ENCODE measurements at places on chromosomes 7 and 10. TPM values are rescaled to one million over a fixed set of nuclear protein-coding genes. Genes with fewer than 3 reads are reported as not detected.

Gene UBTD1
- total RNA-seq = 10.0 TPM

Gene CLRN3
- not detected for total RNA-seq

Gene NME8
- total RNA-seq = not detected

Gene NPVF
- total RNA-seq = not detected

Gene SORCS3
- 4.3 TPM for total RNA-seq

Gene ITGB8
- total RNA-seq = 50.3 TPM

Gene ADAM12
- total RNA-seq = 0.14 TPM

Gene SPDYE2
- not detected for total RNA-seq

Gene SPDYE2B
- not detected for total RNA-seq

Gene CC2D2B
- total RNA-seq = 2.6 TPM

Gene FBXL13
- 2.6 TPM for total RNA-seq

Gene CCNY
- total RNA-seq = 54.0 TPM

Gene ACBD5
- total RNA-seq = 28.9 TPM

Gene ALDH18A1
- 55.1 TPM for total RNA-seq

Gene TMEM26
- 3.7 TPM for total RNA-seq

Gene CLDN4
- 216 TPM for total RNA-seq

Gene COL26A1
- 10.3 TPM for total RNA-seq

Gene ELN
- 34.7 TPM for total RNA-seq

Gene ABCB1
- 10.2 TPM for total RNA-seq

Gene SLC16A9
- 9.8 TPM for total RNA-seq

Gene CPA2
- not detected for total RNA-seq

Gene SFTPD
- total RNA-seq = 2.1 TPM

Gene HOXA1
- total RNA-seq = not detected

Gene LZTS2
- 108 TPM for total RNA-seq

Gene CFAP70
- 7.2 TPM for total RNA-seq

Gene PPP1R3C
- 20.5 TPM for total RNA-seq

Gene SYPL1
- 132 TPM for total RNA-seq

Gene SERPINE1
- total RNA-seq = 24.4 TPM

Gene TMEM236
- total RNA-seq = 0.45 TPM

Gene TCTN3
- total RNA-seq = 27.7 TPM

Gene OR6B1
- total RNA-seq = not detected

Gene INHBA
- 0.73 TPM for total RNA-seq

Gene OR2A1
- total RNA-seq = not detected

Gene METTL2B
- 16.2 TPM for total RNA-seq

Gene EPHB4
- total RNA-seq = 78.6 TPM

Gene FAM200A
- 11.2 TPM for total RNA-seq

Gene BLNK
- total RNA-seq = 8.2 TPM

Gene PRRT4
- total RNA-seq = 0.05 TPM

Gene GJD4
- total RNA-seq = not detected

Gene FOXI2
- total RNA-seq = 0.17 TPM

Gene SP4
- total RNA-seq = 10.9 TPM

Gene PNLIPRP2
- total RNA-seq = not detected

Gene MSS51
- total RNA-seq = 2.2 TPM

Gene TMEM270
- not detected for total RNA-seq

Gene PLAC9
- total RNA-seq = 14.7 TPM

Gene CCL24
- total RNA-seq = not detected

Gene UROS
- total RNA-seq = 49.0 TPM

Gene PIK3CG
- total RNA-seq = 0.87 TPM

Gene HTR5A
- total RNA-seq = not detected

Gene DRGX
- not detected for total RNA-seq

Gene ASZ1
- 6.1 TPM for total RNA-seq

Gene IL2RA
- total RNA-seq = not detected

All from prostate gland (tissue), 2 donors.